ENCODE measurements at places on chromosomes 2 and 18.

DNA sequence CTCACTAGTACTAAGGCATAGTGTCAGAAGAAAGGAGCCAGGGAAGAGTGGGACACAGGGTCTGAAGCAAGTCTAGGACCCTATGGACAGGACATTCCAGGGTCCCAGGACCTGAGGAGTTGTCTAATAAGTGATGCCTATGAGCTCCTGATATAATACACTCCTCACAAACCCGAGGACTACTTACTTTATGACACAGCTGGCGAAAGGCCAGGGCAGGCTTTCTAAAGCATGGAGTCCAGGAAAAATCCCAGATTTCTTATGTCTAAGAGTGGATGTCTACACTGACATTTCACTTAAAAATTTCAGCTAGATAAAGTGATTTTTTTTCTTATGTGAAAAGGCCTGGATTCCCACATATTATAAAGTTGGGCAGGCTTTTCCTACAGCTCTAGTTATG is 502.2 kb upstream of the SETBP1 start:
- peak; percentile 14 for DNase-seq

DNA sequence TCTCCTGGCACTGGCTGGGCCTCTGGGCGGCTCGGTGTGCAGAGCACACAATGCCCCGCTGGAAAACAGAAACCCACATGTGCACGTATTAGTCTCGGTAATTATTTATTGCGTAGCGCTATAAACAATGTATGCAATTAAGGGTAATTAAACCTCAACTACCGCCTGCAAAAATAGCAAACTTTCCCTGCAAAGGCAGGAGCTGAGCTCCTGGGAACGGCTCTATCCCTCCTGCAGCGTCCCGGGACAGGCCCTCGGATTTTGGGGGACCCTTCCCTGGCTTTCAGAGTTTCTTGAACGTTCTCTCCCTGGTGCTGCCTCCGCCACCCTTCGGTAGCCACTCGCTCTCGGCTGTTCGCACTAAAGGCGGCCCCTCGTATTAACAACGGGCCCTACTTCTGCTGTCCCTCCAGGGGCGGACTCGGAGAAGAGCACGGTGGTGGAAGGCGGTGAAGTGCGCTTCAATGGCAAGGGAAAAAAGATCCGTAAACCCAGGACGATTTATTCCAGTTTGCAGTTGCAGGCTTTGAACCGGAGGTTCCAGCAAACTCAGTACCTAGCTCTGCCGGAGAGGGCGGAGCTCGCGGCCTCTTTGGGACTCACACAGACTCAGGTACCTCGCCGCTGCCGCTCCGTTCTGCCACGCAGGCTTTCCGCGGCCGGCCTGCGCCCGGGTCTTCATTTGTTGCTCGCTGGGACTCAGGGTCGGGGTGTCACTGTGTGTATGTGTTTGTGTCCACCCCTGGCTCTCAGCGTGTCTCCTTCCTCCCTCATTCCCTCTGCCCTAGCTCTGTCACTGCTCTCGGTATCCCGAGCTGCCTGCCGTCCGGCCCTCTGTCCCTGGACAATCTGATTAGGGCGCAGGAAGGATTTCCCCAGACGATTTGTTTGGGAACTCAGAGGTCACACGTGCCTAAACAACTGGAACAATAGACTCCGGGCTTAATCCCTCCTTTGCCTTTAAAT is 1.2 kb downstream of the DLX1 start:
- DNase-seq, result no peak

DNA sequence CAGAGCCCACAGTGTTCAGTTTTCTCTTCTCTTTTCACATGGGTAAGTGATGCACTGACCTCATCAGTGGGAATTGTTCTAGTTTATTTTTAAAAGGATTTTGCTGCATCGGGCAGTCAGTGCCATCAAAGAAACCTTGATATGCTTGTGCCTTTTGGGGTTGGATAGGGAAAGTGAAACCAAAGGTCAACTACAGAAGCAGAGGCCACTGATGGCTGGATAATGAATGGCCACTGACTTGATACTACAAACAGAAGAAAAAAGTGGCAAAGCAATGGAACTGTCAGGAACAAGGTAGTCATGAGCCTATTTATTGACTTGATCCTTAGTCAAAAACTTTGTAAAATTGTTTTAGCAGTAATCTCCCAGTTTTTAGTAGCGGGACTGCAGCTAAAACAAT is 636.3 kb upstream of the ZEB2 start:
- no peak for DNase-seq

DNA sequence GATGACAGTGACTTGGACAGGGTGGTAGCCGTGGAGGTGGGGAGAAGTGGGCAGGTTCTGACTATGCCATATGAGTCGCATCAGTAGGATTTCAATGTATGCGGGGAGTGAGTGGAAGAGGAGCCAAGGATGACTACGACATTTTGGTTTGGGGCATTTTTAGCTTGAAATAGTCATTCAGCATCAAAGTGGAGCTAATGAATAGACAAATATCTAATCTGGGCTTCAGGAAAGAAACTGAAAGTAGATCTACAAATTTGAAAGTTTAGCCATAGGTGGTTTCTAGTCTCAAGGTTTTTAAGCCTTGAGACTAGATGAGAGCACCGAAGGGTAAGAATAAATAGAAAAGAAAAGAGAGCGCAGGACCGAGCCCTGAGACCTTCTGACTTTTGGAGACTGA is 58.3 kb downstream of the FEZ2 start:
- DNase-seq, result peak; percentile 60

- no peak for DNase-seq
Measured at GRCh38 chr18:50706199-50706598, 113.6 kb downstream of the MRO start.

DNA sequence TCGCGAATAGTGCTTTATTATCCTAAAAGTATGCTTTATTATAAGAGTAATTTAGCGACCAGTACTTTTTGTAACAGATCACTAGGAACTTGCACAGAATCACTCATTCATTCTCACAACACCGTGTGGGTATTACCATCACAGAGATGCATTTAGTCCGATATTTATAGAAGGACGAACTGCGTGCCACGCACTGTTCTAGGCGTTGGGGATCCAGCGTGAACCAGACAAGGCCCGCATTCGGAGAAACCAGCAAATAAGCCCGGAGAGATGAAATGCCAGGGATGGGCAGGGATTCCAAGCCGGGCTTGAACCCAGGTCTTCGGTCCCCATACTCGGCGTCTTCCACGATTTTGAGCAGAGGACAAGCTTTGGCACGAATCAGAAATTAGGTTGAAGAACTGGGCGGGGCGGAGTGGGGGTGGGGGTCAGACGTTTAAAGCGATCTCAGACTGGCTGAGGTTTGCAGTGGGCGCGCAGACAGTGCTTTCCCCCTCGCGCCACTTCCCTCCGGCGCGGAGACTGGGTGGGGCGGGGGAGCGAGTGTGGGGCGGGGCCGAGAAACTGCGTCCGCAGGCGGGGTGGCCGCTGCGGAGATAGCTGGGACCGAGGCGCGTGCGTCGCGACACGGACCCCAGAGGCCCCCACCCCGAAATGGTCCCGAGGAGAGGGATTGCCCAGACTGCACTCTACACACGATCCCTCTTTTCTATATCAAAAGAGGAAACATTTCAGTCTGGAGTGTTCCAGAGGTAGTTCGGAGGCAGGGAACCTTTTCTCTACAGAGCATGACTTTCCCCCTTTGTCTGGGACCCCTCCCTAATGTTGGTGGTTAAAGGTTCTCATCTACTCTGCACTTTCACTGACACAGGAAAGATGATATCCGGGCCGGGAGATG is 1.1 kb upstream of the CXCR4 start:
- DNase-seq, result no peak

- DNase-seq, result no peak
Measured at GRCh38 chr18:78666666-78667335, 312.8 kb upstream of the SALL3 start.

DNA sequence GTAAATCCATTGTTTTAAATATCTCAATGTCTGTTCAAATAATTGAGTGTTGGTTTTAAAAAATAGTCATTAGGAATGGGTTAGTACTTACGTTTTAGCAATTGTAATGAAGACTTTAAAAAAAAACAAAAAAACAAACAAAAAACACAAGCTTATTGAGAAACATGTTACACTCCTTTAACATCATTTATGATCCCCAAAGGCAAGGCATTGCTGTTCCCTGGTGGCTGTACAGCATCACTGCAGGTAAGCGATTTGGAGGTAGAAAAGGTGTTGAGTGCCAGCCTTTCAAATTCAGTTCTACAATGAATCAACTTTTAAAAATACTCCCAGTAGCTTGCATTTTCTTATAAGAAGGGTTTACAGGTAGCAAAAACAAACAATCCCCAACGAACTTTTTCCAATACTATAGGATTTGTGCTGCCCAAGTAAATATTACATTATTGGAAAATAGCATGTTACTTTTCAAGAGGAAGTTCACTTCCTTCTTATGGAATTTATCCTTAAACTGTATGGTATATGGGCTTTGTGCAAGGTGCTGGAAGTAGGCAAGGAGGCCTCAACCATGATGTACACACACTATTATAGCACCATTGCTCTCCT is 27.5 kb downstream of the CNRIP1 start:
- DNase-seq, result peak; percentile 26

DNA sequence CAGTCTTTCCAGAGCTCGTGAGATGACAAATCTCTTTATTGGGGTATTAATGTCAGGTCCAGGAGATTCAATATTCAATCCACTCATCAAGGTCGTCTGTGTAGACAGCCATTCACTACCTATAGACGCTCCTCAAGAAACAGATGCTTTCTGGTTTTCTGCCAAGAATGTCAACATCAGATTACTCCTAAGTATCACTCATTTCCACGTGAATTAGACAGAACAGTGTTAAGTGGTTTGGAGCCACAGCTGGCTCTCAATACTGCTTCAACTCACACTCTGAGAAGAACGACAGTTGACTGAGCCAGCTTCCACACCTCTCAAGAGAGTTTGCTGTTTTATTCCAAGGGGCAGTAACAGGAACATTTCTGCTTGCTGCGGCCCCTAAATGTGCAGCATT is 113.5 kb upstream of the NEDD4L start:
- no peak for DNase-seq

DNA sequence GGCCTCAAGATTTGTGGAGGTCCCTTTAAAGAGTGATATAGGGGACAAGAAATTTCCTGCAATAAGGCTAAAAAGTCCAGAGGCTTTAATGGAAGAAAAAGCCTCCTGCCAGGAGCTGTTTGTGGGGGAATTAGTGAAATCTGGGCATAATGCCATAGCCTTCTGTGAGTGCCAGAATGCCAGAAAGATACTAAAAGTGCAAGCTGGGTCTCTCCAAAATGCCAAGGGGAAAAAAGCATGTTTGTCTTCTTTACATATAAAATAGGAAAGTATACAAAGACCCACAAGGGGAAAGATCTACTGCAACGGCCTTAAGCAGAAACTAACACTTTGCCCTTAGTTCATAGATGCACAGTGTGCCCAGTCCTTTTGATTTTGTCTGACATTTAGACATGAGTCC is 647.7 kb upstream of the ZNF804A start:
- DNase-seq, result no peak

- DNase-seq, result peak; percentile 4
Measured at GRCh38 chr2:86622519-86623042, 1.1 kb downstream of the RNF103 start.

- no peak for DNase-seq
Measured at GRCh38 chr2:208183526-208183925, 6.3 kb downstream of the C2orf80 start.

DNA sequence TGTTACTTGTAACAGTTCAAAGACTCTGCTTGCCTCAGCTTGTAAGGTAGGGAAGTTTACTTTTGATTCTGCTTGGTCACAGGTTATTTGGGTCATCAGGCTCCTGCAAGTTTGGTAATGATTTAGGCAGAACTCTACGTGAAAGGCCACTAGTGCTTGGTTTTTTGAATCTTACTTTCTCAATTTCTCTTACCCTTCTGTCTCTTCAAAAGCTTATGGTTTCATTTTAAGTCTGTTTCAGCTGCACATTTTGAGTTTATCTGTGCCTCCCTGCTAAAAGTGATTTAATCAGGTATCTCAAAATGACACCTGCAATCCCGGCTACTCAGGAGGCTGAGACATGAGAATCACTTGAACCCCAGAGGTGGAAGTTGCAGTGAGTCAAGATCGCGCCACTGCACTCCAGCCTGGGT is 26.3 kb upstream of the MOCOS start:
- DNase-seq, result no peak

DNA sequence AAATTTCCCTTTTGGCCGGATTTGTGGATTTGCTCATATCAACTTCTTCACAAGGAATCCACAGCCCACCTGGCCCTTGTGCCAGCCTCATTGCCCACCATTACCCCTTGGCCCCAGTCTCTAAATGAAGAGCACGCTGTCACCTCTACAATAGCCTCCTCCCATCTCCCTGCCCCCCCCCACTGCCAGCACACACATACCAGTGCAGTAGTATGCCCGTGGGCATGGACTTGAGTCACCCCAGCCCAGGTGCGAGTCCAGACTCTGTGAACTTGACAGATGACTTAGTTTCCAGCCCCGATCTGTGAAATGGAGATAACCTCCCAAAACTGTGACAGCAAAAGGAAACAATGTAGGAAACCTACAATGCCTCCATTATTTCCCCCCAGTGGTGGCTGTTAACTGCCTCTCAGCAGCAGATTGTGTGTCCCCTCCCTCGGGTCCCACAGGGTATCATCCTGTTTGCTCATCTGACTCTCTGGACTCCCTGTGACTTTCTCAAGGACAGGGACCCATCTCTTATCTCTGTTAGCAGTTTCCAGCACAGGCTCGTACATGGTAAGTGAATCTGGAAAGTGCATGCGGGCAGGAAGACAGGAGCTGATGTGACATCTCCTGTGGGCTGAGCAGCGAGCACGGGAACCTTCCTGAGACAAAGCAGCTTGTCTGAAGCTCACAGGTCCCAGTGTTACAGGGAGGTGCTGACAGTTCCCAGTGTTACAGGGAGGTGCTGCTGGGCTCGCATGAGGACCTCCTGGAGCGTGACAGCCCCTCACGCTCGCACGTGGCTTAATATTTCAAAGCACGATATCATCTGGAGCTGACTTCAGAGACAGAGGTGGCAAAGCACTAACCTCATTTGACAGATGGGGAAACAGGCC is 4.2 kb upstream of the TMEM185B start:
- DNase-seq, result no peak

Data from fibroblast of skin of scalp (primary cell).